Panc1 (cell line): ENCODE measurements at places on chromosomes 5 and 9. TPM values are rescaled to one million over a fixed set of nuclear protein-coding genes. Genes with fewer than 3 reads are reported as not detected.

The PNPLA7 gene
- 3.9 TPM for total RNA-seq

The PTCH1 gene
- 6.6 TPM for total RNA-seq

- H3K27me3 ChIP-seq = no peaks in the 10 kb centered on the region
- H3K4me1 ChIP-seq = no peaks in the 10 kb centered on the region
- H3K27ac ChIP-seq = no peak overlapping the region
These were observed 1060.6 kb upstream of the ACO1 start for GRCh38 chr9:31323726-31324444.

DNA sequence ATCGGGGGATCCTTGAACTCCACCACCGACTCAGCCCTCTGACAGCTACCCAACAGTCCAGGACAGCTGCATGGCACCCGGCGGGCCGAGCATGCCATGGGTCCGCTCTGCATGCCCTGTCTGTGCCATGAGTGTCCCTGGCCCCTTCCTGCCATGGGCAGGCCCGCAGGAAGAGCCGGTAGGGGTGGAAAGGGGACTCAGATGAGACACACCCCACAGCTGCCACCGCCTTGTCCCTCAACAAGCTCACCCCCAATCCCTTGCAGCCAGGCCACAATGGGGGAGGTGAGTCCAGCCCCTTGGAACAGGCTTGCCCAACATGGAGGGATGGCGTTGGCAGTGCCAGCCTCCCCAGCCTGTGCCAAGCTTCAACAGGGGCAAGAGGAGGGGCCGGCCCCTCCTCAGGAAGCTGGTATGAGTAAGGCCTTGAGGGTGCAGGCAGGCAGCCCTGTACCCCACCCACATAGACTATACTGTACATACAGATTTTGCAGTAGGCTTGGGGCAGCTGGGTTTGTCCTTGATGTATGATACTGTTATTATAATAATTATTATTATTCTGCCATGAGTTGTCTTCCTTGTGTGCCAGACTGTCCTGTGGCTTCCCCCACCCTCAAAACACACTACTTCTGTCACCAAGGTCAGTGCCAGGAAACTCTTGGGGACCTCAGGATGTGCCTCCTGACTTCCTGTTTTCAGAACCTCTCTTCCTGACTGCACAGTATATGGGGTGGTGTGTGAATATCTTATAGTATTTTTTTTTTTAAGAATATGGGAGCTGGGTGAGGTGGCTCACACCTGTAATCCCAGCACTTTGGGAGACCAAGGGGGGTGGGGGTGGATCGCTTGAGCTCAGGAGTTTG lies 12.0 kb upstream of the SLC34A1 start:
- no peak overlapping the region for H3K4me3 ChIP-seq
- no peaks in the 10 kb centered on the region for H3K27me3 ChIP-seq
- H3K27ac ChIP-seq = no peak overlapping the region
- peaks cover 4% of the 10 kb centered on the region; the same call in 1 of the 2 replicates for H3K4me1 ChIP-seq
- DNase-seq = no peak

DNA sequence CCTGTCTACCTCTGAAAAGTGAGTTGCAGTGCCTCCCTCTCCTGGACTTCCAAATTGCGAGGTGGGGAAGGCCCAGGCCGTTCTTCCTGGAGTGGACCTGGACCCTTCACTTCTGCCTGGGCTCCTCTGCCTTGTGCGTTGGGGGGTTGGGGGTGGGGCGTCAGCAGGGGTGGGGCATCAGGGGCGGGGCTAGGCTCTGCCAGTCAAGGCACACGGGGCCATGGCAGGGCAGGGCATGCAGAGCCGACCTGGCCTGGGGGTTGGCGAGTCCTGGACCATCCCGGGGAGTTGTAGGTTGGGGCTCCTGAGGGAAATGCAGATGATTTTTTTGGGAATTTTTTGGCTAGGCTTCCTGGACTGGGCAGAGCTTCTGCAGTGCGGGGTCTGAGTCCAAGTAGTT lies 87.1 kb downstream of the EHMT1 start:
- H3K36me3 ChIP-seq = no peaks in the 10 kb centered on the region
- H3K4me1 ChIP-seq = no peaks in the 10 kb centered on the region
- H3K4me3 ChIP-seq = no peak overlapping the region
- no peak for DNase-seq
- no peaks in the 10 kb centered on the region for H3K27me3 ChIP-seq
